Spleen (tissue), 13 donors: ENCODE measurements at places on chromosomes 11 and 22.

GRCh38 chr11:44941259-44942021 is 9.2 kb downstream of the TP53I11 start:
- DNase-seq = no peak

DNA sequence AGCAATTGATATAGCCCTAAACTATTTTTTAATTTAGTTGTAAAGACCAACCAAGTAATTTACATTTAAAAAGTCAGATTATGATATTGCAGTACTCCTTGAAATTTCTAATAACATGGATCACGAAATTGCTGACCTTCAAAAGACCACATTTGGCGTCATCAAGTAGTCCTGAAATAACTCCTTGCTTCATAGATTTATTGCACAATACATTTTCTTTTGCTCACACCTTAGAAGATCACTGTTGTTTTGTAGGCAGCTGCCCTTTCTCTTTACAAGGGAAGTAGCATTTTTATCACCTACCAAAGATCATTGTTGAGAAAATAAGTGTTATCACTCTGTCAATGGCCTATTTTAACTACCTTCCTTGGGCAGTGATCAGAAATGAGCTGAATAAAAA is 815.8 kb downstream of the METTL15 start:
- DNase-seq = no peak

DNA sequence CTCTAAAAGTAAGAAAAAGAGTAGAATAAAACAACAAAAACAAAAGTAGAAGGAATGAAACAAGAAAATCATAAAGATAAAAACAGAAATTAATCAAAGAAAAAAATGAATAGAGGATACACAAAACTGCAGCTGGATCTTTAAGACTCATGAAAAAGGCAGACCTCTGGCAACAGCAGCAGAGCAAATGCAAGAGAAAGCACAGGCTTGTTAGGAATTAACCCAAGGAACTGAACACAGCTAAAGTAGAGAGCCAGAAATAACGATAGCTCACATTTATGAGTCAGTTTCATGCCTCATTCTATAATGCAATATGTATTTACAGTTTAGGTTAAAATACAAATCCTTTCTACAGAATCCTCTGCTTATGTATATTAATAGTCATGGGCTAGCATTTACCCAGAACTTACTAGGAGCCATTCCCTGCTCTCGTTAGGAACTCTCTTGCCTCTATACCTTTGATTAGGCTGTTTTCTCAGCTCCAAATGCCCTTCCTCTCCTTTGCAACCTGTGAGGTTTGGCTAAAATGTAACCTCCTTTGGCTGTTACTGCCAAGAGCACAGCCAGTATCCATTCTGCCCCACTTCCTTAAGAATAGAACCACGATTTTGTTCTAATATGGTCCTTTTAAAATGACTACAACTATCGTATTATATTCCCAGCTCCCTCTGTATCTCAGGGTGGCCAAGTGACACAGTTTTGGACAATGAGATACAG is 38.3 kb upstream of the NFAM1 start:
- DNase-seq = no peak

DNA sequence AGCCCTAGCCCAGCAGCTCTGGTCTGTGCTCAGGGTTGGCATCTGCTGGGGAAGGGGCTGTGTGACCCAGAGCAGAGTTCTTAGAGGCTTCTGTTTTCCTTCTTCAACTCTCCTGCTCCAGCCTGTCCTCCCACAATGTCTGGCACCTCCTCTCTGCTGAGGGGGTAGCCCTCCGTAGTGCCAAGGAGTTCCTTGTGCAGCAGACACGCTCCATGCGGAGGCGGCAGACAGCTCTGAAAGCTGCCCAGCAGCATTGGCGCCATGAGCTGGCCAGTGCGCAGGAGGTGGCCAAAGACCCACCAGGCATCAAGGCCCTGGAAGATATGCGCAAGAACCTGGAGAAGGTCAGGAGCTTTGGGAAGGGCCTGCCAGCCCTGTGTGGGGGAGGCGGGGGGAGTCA is 69.3 kb downstream of the CEP164 start:
- DNase-seq = no peak

DNA sequence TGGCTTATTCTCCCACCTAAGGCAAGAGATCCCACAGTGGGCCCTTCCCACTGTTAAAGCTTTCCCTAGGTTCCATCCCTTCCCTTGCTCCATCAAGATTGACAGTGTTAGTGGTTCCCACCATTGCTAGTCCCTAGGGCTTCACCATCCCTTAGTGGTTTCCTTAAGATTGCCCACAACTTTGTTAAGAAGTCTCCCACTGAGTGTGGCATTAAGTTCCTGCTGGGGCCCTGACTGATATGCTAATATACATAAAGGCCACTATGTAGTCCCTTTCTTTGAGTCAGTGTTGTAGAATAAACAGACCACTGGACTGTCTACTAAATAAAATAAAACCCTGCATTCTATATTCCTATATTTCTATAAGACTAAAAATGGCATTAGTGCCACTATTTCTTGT is 176.1 kb downstream of the GUCY1A2 start:
- no peak for DNase-seq

DNA sequence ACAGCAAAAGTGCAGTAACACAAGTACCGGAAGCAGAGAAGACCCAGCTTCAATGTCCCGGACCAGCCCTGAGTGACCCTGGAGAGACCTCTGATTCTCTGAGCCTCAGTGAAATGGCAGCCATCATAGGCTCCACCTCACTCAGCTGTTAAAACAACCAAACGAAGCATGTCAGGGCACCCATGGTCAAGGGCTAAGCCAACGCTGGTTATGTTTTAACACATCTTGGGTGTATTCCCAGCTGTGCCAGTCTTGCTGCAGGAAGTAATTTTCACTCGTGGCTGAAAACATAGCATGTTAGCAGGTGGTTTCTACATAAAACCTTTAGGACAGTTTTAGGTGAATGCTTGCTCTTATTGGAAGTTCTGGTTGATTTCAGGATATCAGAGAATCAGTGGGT is 30.9 kb downstream of the LMO2 start:
- no peak for DNase-seq

GRCh38 chr11:70569996-70570692 is 171.8 kb downstream of the CTTN start:
- peak; percentile 64 for DNase-seq

DNA sequence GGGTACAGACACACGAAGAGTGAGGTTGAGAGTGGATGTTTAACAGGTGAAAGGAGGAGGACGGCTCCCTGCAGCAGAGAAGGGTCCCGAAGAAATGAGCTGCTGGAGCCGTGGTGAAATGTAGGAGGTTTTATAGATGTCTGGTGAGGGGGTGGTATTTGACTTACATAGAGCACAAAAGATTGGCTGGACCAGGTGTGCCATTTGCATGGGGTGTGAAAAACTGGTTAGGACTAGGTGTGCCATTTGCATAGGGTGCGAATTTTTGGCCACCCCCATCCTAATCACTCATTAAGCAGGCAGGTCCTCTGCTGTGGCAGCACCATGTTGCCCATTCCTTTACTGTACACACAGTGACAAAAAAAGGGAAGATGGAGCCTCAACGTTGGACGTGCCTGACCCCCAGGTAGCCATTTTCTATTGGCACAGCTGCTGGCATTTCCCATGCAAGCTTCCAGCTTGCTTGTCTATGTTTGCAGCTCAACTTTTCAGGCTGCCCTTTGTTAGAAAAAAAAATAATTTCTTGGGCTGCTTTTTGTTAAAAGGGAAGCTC is 581.7 kb upstream of the B3GAT1 start:
- DNase-seq = no peak

- no peak for DNase-seq
Observed at GRCh38 chr11:35337136-35337913, 82.0 kb downstream of the SLC1A2 start.

GRCh38 chr11:124978316-124978715 is 24.3 kb downstream of the CCDC15 start:
- DNase-seq = no peak

DNA sequence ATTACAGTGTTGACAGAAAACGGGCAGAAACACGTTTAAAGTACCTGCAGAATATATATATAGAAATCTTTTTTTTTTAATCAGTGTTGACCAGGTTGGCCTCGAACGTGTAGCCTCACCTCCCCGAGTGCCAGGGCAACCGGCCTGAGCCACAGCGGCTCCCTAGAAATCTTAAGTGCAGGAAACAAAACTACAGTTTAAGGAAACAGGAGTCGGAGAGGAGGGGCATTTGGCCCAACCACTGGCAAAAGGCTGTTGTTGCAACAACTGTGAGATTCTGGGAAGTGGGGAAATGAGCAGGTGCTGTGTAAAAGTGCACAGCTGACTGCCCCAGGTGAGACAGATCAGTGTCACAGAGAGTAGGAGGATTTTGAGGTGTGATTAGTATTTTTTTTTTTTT is 3.7 kb downstream of the YWHAH start:
- peak; percentile 57 for DNase-seq

GRCh38 chr11:100624346-100624745 is 62.7 kb upstream of the ARHGAP42 start:
- no peak for DNase-seq

GRCh38 chr11:128848815-128849455 is 18.2 kb downstream of the KCNJ1 start:
- DNase-seq = peak; percentile 93

DNA sequence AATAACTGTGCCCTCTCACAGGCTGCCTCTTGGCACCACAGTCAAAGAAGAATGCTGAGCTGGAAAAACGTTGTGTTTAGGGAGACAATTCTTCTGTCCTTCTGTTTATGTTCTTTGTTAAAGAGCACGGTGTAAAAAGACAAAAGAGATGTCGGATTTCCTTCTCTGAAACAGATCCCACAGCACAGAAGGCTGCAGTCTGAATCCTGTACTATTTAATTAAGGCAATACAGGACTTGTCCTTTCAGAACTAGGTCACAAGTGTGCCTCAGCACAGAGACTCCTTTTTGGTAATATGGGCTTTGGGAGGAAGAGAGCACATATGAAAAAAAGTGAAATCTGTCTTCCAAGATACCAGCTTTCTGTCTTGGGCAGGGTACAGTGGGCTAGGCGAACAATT is 201.2 kb downstream of the NTM start:
- DNase-seq = no peak

DNA sequence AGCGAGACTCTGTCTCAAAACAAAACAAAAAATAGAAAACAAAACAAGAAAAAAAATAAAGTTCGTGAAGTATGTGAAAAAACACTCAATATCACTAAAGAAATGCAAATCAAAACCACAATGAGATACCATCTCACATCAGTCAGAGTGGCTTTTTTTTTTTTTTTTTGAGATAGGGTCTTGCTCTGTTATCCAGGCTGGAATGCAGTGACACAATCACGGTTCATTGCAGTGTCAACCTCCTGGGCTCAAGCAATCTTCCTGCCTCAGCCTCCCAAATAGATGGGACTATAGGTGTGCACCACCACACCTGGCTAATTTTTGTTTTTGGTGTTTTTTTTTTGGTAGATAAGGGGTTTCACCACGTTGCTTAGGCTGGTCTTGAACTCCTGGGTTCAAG is 37.5 kb downstream of the ATG16L2 start:
- DNase-seq = no peak

DNA sequence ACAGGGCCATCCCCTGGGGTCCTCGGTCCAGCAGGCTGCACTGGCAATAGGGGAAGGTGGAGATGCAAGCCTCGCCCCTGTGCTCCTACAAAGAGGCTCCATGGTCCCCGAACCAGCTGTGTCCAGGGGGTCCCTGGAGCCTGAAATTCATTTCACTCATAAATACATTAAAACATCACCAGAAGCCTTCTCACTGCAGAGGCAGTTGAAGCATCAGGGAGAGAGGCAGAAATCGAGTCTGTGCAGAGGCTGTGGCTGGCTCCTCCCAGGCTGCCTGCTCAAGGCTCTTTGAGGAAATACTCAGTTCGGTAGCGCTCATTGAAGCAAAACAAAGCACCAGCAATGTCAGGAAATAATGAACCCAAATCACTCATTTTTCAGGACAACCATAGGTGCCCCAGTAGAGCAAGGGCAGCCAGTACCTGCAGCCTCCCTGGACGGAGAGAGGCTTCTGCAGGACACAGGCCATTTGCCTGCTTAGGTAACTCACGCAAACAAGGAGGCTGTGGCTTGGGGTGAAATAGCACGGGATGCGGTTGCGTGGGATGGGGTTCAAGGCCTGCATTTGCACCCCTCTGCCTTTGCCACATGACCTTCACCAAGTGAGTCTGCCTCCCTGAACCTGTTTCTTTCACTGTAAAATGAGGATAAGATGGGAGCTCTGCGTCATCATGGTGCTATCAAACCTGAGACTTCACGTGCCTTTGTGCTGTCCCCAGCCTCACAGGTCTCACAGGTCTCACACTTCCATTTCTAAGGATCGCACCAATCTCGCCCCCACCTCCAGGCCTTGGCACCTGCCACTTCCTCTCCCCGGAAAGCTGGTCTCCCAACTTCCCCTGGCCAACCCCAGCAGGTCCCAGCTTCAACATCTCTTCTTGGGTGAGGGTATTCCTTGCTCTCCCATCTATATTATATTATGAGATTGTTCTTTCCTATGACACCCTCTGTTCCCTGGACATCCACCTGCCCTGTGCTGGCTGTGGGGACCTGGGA is 84.3 kb upstream of the SHISAL1 start:
- peak; percentile 59 for DNase-seq

DNA sequence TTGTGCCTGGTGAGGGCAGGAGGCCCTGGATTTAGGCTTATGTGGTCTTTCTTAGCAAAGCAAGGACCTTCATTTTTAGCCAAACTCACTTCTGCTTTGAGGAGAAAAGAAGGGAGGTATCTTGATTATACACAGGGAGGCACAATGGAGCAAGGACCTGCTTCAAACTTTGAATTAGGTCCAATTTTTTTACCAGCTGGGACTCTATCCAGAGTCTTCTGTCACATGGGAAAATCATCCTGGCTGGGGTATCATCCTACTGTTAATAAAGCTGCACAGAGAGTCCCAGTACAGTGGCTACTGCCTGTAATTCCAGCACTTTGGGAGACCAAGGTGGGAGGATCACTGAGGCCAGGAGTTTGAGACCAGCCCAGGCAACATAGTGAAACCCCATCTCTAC is 87.8 kb downstream of the CWC15 start:
- no peak for DNase-seq

GRCh38 chr22:23184764-23185113 is 4.4 kb downstream of the BCR start:
- DNase-seq = no peak

DNA sequence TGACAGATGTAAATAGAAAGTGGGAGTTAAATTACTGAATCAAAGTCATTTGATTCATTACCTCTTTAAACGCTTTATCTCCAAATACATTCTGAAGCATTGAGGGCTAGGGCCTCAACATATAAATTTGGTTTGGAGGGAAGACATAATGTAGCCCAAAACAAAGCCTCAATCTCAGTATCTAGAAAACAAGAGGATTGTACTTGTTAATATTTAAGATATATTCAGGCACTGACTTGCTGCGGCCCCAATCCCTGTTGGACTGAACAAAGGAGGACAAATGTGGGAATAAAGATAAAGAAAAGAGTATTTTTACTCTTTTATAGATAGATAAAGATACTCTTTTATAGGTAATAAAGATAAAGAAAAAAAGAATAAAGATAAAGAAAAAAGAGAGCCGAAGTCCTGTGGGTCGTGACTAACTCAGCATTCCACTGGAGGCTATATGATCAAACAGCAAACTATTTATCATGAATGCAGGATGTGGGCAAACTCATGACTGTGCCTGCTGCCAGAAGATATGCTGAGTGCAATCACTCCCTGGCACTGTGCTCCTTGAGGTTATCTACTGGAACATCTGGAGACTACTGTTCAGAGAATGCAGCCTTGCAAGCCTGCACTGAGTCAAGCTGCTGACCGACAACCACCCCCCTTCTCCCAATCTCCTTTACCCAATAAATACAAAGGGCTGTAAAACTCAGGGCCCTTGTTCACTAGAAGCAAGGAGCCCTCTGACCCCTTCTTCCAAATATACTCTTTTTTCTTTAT is 6.9 kb downstream of the OR10V1 start:
- DNase-seq = no peak
